Femur (tissue), 1 donor: ENCODE measurements at places on chromosomes 5 and 9.
A peak's percentile ranks its signal among the peaks of the same experiment; 100 is the strongest.

DNA sequence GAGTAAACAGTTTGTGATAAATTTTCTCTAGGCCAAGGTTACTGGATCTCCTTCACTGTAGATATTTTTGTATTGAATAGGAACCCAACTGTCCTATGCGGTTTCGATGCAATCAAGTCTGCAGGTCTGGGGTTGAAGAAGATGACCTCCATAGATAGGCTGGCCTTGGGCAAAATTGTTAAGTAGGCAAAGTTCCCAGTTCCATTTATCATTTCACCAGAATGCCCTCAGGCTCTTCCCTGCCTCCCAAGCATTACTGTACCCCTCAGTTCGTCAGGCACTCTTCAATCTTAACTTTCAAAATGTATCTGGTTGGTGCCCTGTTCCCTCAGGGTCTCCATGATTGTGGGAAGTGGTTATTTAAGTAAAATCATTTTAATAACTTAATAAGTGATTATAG is 1802.9 kb upstream of the WWC1 start:
- DNase-seq = no peak

GRCh38 chr5:56814361-56814962 is 887 bp upstream of the MAP3K1 start:
- DNase-seq = peak; percentile 63

DNA sequence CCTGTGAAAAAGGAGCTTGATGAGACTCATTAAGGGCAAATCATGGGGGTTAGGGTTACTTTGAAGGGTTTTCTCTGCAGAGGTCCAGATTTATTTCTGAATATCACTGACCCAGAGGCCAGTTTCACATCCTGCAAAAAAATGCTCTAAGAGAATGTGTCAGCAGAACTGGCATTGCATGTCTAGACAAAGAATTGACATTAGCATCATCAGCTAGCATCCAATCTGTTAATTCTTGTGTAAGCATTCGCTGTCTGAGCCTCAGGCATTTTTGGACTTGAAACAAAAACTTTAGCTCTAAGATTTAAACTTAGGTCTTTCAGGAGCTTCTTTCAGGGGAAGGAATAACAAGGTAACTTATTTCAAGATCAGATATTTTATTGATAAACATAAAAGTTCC is 187.9 kb upstream of the ELL2 start:
- DNase-seq = no peak

DNA sequence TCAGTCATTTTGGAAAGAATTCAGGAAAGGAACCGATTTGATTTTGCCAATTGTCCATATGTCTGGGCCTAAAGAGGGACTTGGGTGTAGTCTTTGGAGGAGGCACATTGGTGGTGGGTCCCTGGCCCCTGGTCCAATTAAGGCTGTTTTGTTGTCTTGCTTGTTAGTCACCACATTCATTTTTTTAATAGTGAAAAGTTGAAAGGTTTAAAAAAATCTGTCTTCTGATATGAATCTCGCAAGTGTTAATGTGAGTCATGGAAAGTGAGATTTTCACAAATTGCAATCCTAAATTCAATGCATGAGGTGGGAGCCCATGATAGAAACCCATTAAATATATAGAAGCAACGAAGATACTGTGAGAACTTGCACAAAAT is 165.9 kb upstream of the OTULINL start:
- no peak for DNase-seq

DNA sequence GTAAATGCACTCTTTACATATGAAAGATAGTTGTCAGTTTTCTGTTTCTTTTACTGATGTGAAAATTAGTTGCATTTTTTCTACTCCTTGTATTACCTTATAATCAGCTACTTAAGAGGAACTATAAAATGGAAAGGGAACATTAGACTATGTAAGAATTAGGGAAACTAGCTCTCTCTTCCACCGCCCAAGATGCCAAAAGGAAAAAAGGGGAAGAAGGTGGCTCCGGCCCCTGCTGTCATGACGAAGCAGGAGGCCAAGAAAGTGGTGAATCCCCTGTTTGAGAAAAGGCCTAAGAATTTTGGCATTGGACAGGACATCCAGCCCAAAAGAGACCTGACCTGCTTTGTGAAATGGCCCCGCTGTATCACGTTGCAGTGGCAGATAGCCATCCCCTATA is 15.2 kb upstream of the HOMER1 start:
- no peak for DNase-seq

DNA sequence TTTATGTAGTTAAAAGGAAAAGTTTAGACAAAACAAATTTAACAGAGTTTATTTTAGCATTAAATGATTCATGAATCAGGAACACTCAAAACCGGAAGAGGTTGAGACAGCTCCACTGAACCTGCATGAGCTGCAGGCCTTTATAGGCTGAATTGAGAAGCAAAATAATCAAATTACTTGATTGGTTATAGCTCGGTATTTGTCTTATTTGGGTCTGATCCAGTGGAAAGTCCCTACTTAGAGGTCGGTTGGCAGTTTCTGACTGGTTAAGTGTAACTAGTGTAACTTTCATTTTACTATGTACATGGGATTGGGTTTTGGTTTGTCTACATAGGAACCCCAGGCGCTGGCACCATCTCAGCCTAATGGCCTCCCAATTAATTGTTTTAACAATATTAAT is 74.1 kb upstream of the PIK3R1 start:
- DNase-seq = no peak

GRCh38 chr9:96115836-96116235 is 186.1 kb downstream of the HSD17B3 start:
- no peak for DNase-seq

DNA sequence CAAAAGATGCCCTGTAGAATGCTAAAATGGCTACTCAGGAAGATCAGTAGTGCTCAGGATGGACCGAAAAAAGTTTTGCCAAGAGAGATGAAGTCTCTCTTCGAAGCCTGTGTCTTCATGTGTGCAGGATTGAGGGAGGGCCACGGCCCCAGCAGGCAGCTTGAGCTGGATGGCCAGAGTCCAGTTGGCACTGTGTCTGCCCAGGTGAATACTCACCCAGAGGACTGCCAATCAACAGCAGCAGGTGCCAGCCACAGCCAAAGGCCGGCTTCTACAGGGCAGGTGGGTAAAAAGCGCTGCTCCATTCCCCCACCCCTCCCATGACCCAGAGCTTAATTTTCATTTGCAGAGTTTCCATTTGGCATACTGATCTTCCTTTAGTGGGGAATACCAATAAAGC is 287.9 kb upstream of the ZNF608 start:
- no peak for DNase-seq

GRCh38 chr5:93510626-93511380 is 70.2 kb downstream of the NR2F1-AS1 start:
- DNase-seq = no peak

GRCh38 chr5:65199993-65200675 is 281.6 kb downstream of the ADAMTS6 start:
- no peak for DNase-seq

DNA sequence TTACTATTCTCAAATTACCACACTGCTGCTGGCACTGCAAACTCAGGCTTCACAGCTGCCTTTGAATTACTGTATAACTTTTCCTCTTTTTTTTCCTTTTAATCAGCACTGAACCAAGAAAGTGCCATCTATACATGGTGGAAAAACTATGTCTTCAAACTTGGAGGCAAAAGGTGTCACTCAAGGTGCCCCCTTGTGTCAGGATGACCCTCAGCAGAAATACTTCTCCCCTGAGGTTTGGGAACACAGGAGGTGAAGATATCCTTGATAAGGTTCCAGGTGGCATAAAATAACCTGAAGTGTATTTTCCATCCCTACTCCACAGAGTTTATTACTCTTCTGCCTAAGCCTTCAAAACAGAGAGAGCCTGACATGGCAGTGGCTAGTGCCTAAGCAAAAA is 14.5 kb downstream of the FRMD3 start:
- no peak for DNase-seq

DNA sequence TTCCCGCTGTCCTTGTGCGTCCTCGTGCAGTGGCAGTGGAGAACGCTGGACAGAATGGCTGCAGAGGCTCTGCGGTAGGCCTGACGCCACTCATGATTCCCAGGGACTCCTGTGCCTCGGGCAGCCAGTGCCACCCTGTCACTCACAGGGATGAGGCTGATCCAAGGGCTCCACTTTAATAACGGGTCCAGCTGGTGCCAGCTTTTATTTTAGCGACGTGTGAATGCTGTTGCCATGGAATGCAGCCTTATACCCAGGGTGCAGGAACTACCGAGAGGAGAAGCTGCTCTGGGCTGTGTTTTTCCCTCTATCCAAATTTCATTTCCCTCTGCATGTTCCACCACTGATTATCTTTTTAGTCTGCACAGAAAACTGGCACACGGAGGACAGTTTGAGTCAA is 15.8 kb upstream of the NTNG2 start:
- no peak for DNase-seq

GRCh38 chr5:178113841-178114324 is 551 bp downstream of the N4BP3 start:
- DNase-seq = no peak

DNA sequence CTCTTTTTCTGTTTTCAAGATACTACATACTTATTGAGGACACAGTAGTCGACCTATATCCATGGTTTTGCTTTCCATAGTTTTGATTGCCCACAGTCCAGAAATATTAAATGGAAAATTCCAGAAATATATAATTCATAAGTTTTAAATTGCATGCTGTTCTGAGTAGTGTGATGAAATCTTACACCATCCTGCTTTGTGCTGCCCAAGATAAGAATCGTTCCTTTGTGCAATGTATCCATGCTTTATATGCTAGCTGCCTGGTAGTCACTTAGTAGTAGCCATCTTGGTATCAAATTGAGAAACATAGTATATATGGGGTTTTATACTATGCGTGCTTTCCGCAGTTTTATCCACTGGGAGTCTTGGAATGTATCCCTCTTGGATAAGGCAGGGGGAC is 59.0 kb downstream of the CWC27 start:
- no peak for DNase-seq

GRCh38 chr5:19917588-19918122 is 70.3 kb downstream of the CDH18 start:
- DNase-seq = no peak
